Uterus (tissue), 4 donors: ENCODE measurements at places on chromosomes 12 and 14. TPM values are rescaled to one million over a fixed set of nuclear protein-coding genes. Genes with fewer than 3 reads are reported as not detected.

KCNA5 gene
- not detected for total RNA-seq

FGD6 gene
- total RNA-seq = 10.5 TPM

RNF10 gene
- 169 TPM for total RNA-seq

KRT5 gene
- not detected for total RNA-seq

AMN gene
- 0.69 TPM for total RNA-seq

LRRK2 gene
- total RNA-seq = 24.3 TPM

BEGAIN gene
- total RNA-seq = not detected

ABHD12B gene
- total RNA-seq = not detected

RNF212B gene
- total RNA-seq = not detected

RHOJ gene
- total RNA-seq = 30.6 TPM

PLEKHG7 gene
- total RNA-seq = 1.5 TPM

HSPB8 gene
- 49.7 TPM for total RNA-seq

SNAPC1 gene
- 7.0 TPM for total RNA-seq

PCED1B gene
- 16.5 TPM for total RNA-seq

SLC7A8 gene
- 78.2 TPM for total RNA-seq

JAG2 gene
- 27.4 TPM for total RNA-seq

STYK1 gene
- total RNA-seq = 0.62 TPM

ANAPC5 gene
- 79.7 TPM for total RNA-seq

NINJ2 gene
- 0.97 TPM for total RNA-seq

ACSM4 gene
- total RNA-seq = not detected

PRIMA1 gene
- 0.48 TPM for total RNA-seq

CLECL1 gene
- not detected for total RNA-seq

KRT8 gene
- total RNA-seq = 29.1 TPM

KLRC2 gene
- 2.2 TPM for total RNA-seq

STON2 gene
- 3.3 TPM for total RNA-seq

TROAP gene
- total RNA-seq = not detected

KRT78 gene
- total RNA-seq = not detected

MYF6 gene
- not detected for total RNA-seq

IRAK3 gene
- 39.7 TPM for total RNA-seq

MBD6 gene
- total RNA-seq = 16.5 TPM
